ENCODE measurements at places on chromosomes 2 and 18. TPM values are rescaled to one million over a fixed set of nuclear protein-coding genes. Genes with fewer than 3 reads are reported as not detected.

DNA sequence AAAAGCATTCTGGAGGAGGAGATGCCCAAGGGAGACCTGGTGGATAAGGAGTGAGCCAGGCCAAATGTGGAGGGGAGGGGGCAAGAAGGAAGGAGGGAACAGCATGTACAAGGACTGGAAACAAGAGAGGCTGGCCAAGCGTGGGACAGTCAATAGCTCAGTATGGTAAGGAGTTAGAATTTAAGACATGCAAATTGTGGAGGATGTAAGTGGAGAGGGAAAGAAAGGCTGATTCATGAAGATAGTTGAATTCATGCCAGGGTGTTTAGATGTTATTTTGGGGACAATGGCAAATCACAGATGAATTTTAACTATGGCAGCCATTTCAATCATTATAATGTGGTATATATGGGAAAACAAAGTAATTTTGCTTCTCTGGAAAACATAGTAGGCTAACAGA lies 462.3 kb downstream of the MEIS1 start:
- no peak for DNase-seq

DNA sequence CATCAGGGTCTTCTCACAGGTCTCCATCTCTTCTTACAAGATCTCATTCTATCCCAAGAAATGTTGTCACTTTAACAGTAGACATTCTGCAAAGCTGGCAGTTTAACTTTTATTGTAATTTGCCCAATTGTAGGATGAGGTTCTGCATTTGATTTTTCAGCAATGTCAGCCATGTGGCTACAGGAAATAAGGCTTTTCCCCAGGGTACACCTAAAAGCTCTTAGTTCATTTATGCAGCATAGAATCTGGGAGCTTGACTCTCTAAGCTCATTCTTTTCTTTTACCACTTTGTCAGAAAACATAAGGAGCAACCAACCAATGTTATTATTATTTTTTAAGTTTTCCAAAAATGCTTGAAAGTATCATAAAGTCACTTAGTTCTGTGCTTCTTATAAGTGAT lies 123.4 kb downstream of the CALCRL start:
- no peak for DNase-seq

DNA sequence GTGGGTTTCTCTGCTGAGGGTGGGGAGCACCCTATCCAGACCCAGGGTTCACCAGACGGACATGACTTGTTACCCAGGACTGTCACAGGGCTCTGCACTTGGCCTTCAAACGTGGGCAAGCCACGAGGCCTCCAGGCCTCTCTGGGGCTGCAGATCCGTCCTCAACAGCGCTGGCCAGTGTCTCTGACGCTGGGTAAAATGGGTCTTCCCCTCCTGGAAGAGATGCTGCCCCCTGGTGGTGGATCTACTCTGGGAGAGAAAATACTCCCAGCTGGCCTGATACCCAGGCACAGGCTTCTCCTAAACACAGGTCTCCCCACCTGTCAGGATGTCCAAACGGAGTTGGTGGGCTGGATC lies 3.7 kb downstream of the GPR17 start:
- no peak for DNase-seq

- DNase-seq, result no peak
These were observed 49.8 kb upstream of the ZBTB7C start for GRCh38 chr18:48459016-48459415.

GRCh38 chr2:196851088-196851487 lies 41.9 kb upstream of the C2orf66 start:
- DNase-seq, result no peak

- no peak for DNase-seq
These were observed 53.4 kb downstream of the ATIC start for GRCh38 chr2:215365184-215365658.

The CD207 gene
- not detected for polyA plus RNA-seq

GRCh38 chr2:36451512-36451911 lies 95.9 kb downstream of the CRIM1 start:
- DNase-seq, result no peak
